T-helper 22 cell (primary cell): ENCODE measurements at places on chromosomes 3 and 15.

DNA sequence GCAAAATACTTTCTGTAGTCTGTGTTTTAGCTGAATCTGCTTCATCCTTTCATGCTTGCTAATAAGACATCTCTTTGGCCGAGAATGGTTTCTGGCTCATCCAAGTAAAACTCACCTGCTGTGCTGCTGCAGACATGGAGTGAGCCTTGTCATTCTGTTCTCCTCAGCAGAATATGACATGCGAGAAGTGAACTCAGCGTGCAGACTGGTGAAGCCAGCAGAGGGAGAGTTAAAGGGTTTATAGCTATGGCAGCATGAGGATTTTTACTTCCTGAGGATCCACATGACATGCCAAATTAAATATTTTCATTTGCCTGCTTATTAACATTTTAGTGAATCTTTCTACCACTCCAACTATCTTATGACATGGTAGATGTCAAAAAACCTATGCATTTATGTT is 658.4 kb upstream of the NECTIN3 start:
- no peak for DNase-seq

DNA sequence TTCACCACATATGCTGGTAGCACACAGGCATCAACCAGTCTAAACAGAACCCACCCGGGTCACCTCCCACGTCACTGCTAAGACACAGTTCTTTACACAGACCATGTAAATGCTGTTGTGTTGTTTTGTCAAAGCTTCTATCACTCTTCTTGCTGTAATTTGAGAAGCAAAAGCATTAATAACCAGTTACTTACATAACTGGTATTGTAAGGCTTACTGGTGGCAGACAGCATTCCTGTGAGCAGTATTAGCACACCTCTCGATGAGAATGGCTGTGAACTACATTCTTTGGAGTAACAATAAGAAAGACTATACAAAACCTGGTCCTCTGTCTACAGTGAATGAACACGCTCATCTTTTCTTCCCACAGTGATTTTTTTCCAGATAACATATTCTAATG is 479.2 kb downstream of the LPP start:
- DNase-seq = no peak

GRCh38 chr3:56887402-56888025 is 85.8 kb upstream of the ARHGEF3 start:
- DNase-seq = no peak

DNA sequence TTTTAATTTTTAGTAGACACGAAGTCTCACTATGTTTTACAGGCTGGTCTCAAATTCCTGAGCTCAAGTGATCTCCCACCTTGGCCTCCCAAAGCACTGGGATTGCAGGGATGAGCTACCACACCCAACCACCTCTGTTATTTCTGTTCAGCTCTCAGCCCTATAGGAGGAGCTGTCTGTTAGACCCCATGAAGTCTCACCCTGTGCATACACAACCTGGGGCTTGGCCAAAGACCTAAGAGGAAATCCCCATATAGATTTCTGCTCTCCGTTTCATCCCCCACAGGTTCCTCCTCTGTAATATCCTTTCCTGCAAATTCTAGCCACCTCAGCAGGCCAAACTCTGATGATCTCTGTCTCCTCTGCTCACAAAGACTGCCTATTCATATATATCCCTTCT is 56.6 kb upstream of the CTDSPL2 start:
- no peak for DNase-seq

DNA sequence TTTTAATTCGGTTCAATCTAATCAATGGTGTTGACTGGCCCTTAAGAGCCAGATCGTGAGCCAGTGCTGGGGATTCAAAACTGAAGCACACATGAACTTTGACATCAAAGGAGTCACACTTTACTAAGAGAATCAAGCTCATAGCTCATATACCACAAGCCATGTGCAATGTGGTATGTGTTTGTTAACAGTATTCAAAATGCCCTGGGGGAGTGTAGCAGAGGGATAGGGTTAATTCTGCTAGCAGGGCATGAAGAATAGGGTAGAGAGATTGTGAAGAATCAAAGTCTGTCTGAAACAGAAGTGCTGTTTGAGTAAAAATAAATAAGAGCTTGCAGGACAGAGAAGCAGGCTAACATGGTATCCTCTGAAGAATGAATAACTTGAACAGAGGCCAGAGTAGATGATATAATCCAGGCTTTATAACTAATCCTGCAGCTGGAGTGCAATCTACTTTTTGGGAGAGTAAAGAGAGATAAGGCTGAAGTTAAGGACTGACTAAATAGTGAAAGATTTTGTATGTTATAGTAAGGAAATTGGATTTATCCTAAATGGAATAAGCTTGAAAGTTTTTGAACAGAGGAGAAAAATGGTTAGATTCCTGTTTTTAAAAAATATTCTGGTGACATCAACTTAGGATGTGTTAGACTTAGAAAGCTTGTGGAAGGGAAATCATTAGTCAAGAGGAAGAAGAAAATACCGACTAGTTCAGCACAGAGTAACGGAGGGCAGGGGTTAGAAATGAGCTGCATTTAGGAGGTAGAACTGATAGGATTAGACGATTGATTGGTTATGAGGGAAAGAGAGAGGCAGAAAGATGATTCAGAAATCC is 292.0 kb downstream of the NFKBIZ start:
- DNase-seq = no peak

GRCh38 chr3:14158370-14158769 is 20.0 kb downstream of the XPC start:
- DNase-seq = no peak

- DNase-seq = no peak
These were observed 285.8 kb downstream of the ROBO2 start for GRCh38 chr3:77325702-77326101.

GRCh38 chr3:38949994-38950393 is 101.8 kb downstream of the SCN11A start:
- no peak for DNase-seq

- no peak for DNase-seq
These were observed 83.6 kb downstream of the LSM3 start for GRCh38 chr3:14262212-14262611.

DNA sequence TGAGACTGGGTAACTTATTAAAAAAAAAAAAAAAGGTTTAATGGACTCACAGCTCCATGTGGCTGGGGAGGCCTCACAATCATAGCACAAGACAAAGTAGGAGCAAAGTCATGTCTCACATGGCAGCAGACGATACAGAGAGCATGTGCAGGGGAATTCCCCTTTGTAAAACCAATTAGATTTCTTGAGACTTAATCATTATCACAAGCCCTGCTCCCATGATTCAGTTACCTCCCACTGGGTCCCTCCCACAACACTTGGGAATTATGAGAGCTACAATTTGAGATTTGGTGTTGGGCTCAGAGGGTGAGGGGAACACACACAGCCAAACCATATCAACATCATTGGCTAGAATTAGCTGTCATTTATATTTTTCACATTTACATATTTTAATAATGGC is 221.0 kb downstream of the RSRC1 start:
- DNase-seq = no peak
